NCI-H526 treated with DMSO at 0.1 percent for 48 hours (cell line): ENCODE measurements at places on chromosomes 1 and 21.

- DNase-seq = no peak
Observed at GRCh38 chr1:938088-938683, 14.5 kb downstream of the SAMD11 start.

- no peak for DNase-seq
Observed at GRCh38 chr21:26118938-26119540, 51.5 kb downstream of the APP start.

DNA sequence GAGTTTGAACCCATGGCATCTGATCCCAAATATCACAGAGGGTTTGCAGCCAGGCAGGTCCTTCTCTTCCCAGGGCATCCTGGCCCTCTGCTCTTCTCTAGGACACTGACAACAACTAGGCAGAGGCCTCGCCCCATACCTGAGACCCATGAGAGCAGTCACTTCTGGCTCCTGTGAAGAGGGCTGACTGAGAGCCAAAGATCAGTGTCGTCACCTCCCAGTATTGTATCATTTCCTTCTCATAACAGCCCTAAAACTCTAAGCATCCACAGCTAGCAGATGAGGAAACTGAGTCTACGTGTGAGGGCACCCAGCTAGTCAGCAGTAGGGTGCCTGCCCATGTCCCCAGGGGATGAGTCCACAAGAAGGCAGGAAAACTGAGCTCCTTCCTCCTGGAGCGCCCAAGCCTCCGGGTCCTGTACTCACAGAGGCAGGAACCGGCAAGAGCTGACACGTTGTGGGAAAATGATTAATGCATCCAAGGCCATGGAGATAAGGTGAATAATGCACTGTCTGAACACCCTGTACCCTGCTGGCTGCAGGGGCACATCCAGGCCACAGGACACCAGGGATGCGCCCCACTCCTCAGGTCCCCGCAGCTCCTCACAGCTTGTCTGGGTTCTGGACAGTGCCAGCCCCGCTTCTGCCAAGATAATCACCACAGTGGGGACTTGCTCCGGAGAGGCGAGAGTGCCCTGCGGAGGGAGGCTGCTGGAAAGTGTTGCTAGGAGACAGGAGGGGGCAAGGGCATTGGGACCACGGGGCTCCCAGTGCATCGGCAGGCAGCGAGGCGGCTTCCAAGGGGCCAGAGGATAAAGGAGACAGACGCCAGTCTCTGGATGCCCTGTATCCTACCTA lies 340.0 kb downstream of the NPHP4 start:
- DNase-seq = no peak

- DNase-seq = no peak
Observed at GRCh38 chr21:26060335-26061115, 110.0 kb downstream of the APP start.

GRCh38 chr21:42737951-42738590 lies 84.7 kb downstream of the PDE9A start:
- DNase-seq = no peak

- DNase-seq = no peak
Observed at GRCh38 chr1:21734526-21734925, 48.4 kb downstream of the USP48 start.

GRCh38 chr1:24108334-24109165 lies 3.4 kb downstream of the MYOM3 start:
- no peak for DNase-seq

DNA sequence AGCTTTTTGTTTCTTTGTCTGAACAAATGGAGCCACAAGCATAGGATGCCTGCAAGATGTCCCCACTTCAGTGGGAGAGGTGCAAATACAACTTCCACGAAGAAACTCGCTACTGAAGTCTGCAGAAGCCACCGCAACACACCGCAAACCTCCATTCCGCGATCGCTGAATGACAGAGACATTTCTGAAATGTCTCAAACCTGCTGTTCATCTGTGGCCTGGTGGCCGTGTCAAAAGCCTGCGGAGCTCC lies 1.0 kb downstream of the TP53BP2 start:
- DNase-seq = no peak

DNA sequence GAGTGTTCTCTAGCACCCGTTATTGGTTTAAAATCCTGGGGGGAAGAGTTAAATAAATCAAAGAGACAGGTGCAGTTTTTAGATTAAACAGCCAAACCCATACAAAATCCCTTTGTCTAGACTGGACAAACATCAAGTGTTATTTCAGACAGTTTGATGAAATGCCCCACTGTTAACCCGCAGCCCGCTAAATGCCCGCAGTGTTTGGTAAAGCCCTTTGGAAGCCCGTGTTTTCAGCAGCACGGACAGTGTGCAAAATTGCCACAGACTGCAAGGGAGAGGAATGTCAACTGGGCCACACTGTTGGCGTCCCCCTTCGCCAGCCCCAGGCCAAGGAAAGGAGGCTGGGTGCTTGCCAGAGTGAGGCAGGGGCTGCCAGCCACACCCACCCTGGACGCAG lies 26.6 kb downstream of the AJAP1 start:
- no peak for DNase-seq

DNA sequence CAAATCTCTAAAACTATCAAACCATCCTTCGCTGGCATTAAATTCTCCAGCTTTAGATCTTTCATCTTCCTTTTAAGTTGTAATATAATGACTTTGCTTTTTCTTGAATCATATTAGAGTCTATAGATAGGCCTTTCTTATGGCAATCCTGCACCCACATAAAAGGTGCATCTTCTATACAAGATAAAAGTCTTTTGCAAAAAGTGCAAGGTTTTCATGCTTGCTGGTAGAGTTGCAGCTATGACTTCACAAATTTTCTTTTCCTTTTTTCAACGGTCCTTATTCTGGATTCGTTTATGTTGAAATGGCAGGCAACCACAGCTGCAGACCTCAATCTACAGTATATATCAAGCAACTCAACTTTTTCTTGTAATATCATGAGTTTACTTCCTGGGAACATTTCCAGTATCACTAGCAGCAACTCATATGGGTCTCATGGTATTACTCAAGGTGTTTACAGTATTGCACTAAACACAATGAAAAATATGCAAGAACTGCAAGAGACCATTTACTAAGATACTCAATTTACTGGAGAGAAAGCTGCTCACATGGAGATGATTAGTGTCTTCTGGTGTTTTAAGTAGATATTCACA lies 22.1 kb downstream of the OMA1 start:
- DNase-seq = no peak

DNA sequence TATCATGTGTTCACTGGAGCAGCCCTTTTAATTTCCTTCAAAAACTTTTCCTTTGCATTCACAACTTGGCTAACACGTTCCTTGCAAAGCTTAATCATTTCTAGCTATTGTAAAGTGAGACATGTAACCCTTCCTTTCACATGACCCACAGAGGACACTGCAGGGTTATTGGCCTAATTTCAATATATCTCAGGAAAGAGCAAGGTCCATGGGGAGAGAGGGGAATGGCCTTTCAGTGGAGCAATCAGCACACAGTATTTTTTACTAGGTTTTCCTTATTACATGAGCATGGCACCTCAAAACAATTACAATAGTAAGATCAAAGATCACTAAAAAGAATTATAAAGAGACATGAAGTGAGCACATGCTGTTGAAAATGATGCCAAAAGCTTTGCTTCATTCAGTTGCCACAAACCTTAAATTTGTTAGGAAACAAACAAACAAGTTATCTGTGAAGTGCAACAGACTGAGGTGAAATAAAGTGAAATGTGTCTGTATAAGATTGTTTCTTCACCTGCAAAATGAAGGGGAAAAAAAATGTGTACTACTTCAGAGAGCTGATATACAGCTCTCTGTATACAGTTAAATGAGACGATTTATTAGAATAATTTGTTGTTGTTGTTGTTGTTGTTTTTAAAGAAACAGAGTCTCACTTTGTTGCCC lies 61.5 kb downstream of the EIF4G3 start:
- no peak for DNase-seq

GRCh38 chr1:167520711-167521206 lies 2.4 kb upstream of the CD247 start:
- DNase-seq = no peak

- DNase-seq = no peak
Observed at GRCh38 chr1:151846062-151846568, 6.5 kb upstream of the C2CD4D start.

DNA sequence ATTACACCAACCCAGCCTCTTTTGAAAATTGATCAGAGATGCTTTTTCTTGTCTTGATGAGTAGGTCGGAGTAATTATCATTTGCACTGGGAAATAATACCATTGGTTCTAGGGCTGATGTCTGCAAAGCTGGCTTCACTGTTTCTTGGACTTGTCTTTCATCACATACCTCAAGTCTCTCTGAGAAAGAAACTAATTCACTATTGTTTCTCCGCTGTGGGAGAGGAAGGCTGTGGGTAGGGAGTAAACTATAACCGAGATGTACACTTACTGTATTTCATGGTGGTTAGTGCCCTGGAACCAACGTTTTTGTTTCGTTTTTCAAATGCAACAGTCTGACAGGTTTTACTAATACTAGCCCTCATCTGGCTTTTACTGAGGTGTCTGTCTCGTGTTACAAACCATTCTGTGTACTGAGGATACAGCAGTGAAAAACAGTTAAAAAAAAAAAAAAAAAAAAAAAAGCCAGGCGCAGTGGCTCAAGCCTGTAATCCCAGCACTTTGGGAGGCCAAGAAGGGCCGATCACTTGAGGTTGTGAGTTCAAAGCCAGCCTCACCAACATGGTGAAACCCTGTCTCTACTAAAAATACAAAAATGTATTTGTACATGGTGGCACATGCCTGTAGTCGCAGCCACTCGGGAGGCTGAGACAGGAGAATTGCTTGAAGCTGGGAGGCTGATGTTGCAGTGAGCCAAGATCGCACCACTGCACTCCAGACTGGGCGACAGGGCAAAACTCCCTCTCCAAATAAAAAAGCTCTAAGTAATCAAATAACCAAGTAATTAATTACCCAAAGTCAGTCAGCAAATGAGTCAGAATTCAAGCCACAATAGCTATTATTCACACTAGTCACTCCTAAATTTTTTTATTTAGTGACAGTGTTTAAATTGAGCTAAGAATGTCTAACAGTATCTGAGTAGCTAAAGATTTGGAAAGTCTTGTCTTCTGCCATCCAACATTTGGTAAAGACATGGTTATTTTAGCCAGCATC lies 23.3 kb downstream of the TOMM20 start:
- no peak for DNase-seq

DNA sequence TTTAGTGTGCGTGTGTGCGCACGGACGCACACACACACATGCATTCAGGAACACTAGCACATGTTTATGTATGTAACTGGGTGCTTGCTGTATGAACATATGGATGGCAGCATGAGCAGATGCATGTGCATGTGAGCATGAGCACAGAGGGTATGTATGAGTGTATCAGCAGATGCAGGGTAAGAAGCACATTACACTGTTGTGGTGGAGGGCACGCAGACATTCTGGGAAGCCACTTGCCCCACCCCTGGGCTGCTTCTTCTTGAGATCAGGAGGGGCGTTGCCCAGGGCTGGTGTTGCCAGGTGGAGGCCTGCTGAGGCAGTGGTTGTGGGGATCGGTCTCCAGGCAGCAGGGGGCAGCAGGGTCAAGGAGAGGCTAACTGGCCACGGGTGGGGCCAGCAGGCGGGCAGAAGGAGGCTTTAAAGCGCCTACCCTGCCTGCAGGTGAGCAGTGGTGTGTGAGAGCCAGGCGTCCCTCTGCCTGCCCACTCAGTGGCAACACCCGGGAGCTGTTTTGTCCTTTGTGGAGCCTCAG lies 3.9 kb upstream of the P3R3URF start:
- peak; percentile 47 for DNase-seq

- DNase-seq = no peak
Observed at GRCh38 chr1:107359472-107360241, 218.8 kb downstream of the NTNG1 start.

GRCh38 chr1:118077331-118078045 lies 107.5 kb downstream of the SPAG17 start:
- peak; percentile 18 for DNase-seq

DNA sequence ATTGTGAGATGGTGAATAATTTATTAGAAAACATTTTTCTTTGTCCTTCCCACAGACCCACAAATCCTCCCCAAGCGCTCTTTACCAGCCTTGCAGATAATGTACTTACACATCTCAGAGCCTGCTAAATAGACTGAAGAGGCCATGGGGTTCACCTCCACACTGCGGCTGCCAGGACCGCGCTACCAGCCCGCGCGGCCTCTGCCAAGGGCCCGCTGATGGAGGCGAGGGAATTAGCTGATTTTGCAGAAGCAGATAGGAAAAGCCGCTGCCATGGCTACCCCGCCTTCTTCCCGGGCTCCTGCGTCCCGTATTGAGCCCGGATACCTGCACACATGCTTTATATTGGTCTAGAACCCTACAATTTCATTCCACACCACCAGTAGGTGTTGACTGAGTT lies 248.0 kb upstream of the FOXD3 start:
- DNase-seq = no peak

- no peak for DNase-seq
Observed at GRCh38 chr1:222923506-222923905, 108.7 kb downstream of the DISP1 start.

DNA sequence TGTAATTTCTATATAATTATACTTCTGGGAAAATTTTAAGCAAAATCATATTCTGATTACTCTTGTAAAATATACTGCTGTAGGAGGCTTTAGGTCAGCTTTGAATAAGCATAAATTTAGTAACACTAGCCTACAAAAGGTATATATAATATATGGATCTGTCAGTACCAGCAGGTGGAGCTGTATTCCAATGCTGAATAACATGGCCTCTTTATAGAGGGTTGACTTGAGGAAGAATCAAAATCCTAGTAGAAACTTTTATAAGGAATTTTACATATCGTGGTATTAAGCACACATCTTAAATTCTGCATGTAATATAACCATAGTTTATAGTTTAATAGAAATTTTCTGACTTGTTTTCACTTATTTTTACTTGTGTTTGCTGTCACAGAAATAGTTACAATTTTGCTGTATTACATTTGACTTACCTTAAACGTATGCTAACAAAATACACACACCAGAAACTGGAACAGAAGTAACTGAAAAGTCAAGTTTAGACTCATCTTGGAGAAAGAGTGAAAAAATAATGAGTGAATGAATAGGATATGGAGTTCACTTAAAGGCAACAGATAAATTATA lies 79.3 kb downstream of the HMCN1 start:
- DNase-seq = peak; percentile 89

- peak; percentile 4 for DNase-seq
Observed at GRCh38 chr1:110240476-110241210, 30.5 kb downstream of the KCNC4 start.

DNA sequence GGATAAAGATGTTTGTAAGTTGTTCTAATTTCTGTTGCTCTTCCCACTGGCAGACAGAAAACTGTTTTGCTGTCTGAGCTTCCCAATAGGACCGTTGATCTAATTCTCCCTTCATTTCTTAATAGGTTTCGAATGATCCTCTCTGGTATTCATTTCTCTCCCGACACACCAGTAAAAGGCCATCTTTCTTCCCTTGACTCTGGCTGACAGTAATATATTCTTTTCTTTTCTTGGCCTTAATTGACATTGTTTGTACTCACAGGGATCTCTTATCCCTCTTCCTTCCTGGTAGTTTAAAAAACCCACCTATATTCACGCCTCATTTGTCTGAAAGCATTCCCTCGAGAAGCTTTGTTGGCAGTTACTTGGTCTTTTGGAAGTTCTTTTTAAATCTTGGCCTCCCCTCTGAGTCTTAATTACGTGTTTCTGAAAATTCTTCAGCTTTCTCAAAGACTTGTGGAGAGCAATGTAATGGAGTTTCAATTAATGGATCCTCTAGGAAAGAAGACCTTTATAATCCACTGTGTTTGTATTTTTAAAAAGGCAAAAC lies 40.3 kb downstream of the MAP10 start:
- no peak for DNase-seq
